Thoracic aorta (tissue), 2 donors: ENCODE measurements at places on chromosomes 2 and 18. TPM values are rescaled to one million over a fixed set of nuclear protein-coding genes. Genes with fewer than 3 reads are reported as not detected.

- no peak for DNase-seq
These were observed 30.2 kb downstream of the PRKCE start for GRCh38 chr2:45681675-45682074.

- no peak for DNase-seq
These were observed 152.6 kb upstream of the SLC1A4 start for GRCh38 chr2:64836566-64836965.

- no peak for DNase-seq
These were observed 50.0 kb upstream of the TTC39C start for GRCh38 chr18:23964282-23965238.

- no peak for DNase-seq
These were observed 2159.1 kb upstream of the CELF4 start for GRCh38 chr18:39724652-39725051.

GRCh38 chr2:226979004-226979403, 143.2 kb downstream of the RHBDD1 start:
- DNase-seq, result no peak

DNA sequence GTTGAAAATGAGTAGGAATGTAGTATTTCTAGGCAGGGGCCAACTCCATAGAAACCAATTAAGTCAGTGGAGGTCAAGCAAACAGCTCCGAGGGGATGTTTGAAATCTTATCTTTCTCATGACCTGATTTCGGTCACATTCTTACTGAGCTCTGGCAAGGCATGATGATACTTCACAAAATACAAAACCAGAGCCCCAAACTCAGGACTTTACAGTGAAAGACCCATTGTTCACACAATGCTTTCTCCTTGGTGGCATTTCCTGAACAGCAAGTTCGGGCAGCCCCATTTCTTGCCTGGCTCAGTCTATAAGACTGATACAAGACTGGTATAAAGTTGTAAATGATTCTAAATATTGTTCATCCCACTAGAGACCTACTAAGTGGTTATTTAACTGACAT, 53.3 kb downstream of the LAMA1 start:
- no peak for DNase-seq

DNA sequence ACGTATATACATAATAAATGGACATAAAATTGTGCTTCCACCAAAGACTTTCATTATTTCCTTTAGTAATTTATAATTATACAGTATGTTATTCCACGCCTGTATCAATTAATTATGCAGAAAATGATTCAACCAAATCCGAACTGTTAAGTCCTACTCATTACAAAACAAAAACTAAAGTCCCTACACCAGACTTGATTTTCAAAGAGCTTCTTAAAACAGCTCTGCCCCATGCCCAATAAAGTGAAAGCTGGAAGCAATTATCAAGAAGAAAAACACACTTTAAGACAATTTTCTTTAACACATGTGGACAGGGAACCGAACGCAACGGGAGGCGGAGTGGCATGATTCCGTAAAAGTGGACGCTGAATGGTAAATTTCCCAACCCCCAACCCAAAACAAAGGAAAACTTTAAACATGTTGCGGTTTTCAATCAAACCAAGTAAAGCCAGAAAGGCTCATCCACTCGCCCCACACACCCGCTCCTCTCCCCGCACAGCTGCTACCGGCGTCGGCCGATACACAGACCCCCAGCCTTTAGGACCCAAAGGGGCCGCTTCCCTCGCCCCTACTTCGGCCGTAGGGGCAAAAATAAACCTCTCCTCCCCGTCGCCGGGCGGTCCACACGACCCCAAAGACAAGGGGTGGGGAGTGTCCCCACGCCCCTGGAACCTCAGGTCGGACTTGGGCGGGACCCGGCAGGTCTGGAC, 705 bp downstream of the YES1 start:
- no peak for DNase-seq

DNA sequence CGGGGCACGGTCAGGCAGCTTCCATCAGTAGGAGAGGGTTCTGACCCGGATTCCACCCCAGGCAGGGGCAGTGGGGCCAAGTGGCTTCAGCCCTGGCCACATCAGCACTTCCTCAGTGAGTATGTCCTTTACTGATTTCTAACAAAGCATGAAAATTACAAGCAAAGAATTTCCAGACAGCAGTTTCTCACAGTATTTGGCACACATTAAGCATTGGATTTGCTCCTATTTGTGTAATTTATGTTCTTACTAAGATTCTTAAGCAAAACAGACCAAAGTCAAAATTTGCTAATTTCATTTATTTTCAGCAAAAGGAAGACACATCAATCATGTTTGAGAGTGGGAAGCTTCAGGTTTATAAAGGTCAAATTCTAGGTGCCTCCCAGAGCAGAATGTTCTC, 73.3 kb upstream of the NFATC1 start:
- DNase-seq, result no peak

DNA sequence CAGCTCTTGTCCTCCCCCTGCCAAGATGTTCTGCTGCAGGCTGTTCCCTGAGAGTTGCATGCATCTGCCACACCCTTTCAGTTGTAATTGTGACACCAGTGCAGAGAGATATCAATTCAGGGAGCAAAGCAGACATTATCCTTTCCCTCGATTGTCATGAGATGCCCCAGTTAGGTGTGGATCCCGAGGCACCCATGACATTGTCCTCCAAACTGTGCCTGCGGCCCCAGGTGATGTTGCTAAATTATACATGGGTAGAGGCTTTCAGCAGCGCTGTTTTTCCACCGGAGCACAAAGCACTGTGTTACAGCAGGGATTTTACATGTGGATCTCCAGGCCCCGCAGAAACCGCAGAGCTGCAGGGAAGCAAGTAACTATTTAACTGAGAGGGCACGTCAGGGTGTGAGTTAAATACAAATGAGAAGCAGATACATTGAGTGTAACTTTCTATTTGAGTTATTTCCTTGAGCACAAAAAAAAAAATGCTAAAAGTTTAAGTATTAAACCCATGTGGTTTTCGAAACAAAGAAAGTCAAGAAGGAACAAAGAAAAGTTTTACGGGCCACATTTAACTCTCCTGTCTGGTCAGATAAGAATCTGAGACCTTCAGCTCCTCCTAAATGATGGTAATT, 90.3 kb upstream of the BCL2L11 start:
- no peak for DNase-seq

DNA sequence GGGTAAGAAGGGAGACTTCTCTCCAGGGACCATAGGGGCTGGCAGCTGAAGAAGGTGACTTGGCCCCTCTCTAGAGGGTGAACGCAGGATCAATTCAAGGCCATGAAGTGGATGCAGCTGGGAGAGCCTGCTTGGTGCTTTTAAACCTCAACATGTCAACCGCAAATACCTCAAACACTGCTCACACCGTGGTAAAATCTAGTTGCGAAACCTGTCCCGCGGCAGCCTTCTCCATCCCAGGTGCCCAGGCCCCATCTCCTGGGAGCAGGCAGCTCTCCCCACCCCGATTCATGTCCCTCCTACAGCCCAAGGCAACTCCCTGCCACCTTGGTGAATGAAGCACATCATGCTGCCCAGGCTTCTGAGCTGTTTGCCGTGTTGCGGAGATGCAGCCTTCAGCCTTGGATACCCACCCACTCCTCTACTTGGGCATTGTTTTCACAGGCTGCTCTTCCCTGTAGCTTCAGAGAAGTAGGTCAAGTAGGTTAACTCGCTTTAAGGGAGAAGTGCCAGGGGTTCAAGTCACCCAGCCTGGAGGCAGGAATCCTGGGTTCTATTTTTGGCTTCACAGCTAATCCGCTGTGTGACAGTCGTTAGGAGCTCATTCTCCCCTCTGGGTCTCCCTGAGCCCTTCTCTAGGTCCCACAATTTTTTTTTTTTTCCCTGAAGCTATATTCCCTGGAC, 6.2 kb upstream of the EFR3B start:
- DNase-seq, result no peak

GRCh38 chr2:210198326-210198725, 26.9 kb downstream of the ACADL start:
- DNase-seq, result no peak

- no peak for DNase-seq
These were observed 51.7 kb downstream of the ADI1 start for GRCh38 chr2:3467654-3468053.

- DNase-seq, result no peak
These were observed 37.0 kb upstream of the TTN start for GRCh38 chr2:178844269-178844668.

DNA sequence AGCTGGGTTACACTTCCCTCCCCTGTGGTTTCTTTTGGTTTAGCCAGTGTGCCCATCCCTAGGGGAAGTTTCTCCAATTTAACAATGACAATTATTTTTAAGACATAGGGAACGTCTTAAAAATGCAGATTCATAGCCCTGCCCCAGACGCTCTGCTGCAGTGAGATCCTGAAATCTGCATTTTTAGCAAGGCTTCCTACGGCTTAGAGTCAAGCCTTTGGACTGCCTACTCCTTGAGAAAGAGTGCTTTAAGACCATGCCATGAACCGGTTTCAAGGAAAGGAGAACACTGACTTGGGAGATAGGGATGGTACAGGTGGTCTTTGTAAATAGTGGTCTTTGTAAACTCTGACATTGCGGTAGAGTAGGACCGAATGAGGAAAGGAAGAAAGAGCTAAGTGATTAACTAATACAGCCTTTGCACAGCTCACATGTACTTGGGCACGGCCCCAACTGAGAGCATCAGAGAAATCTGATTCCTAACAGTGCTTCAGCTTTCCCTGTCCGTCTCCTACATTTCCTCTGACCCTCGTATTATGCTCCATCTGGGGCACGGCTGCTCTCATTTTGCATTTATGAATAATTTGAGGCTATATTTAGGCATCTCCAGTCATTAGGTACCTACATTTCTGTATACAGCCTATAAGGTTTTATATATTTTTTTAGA, 217.6 kb upstream of the TANK start:
- DNase-seq, result no peak

GRCh38 chr2:41966431-41966893, 81.4 kb upstream of the PKDCC start:
- DNase-seq, result peak; percentile 87

GRCh38 chr18:21242141-21242779, at the start of gene GREB1L:
Gene GREB1L (plus strand): TSS chr18:21242232. CDS start chr18:21383519, 141,287 bp downstream.
- no peak for DNase-seq

DNA sequence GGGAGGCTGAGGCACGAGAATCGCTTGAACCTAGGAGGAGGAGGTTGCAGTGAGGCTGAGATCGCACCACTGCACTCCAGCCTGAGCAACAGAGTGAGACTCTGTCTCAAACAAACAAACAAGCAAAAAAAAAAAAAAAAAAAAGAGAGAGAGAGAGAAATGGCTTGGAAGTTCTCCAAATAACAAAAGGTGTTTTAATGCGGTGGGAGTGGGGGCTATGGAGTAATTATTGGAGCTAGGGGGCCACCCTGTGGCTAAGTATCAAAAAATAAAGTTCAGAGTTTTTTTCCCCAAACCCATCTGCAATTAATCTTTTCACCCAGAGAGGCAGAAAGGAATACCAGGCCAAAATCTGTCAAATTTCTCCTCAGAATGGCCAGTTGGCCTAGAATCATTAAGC, 23.0 kb upstream of the CEP68 start:
- DNase-seq, result no peak

DNA sequence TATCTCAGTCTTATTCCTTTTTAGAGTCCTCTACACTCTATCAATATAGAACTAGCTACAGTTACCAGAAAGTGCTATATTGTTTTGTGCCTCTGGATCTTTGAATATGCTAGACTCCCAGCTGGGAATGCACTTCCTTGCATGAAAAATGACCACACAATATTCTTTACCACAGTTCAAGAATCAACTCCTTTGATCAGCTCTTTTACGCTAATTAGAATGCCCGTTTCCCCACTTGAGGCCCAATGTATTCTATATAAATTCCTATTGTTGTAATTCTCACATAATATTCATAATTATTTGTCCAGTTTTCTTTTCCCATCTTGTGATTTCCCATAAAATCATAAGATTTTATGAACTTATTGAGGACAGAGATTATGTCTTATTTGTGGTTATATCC, 142.2 kb downstream of the UBE2E3 start:
- no peak for DNase-seq

DNA sequence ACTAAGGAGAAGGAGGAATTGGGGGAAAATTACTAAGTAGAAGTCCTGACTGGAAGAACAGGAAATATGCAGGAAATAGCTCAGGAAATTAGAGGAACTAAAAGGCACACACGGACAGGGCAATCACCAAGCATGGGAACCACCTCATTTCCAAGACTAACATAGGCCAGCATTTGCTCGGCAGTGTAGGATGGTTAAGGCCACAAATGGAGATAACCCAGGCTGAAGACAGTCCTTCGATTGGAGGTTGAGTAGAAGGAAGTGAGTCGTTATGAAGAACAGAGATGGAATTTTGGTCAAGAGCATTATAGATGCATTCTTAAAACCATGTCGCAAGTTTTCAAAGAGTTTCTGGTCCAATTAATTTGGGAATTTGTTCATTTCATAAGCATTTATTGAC, 401.4 kb downstream of the ALK start:
- DNase-seq, result no peak

DNA sequence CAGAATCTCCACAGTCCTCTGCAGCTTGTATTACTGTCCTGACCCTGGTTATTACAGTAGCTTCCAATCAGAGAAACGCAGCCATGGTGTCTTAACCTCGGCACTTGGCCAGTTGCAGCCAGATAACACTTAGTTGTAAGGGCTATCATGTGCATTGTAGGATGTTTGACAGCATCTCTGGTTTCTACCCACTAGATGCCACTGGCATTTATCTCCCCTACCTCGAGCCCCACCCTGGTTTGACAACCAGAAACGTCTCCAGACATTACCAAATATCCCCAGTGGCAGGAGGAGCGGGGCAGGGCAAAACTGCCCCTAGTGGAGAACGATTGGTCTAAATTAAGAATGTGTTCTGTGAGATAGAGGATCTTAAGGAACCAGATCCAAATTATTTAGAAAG, 13.1 kb downstream of the DSG2 start:
- no peak for DNase-seq

- peak; percentile 4 for DNase-seq
These were observed at the start of gene COL5A2 for GRCh38 chr2:189179570-189179950. Gene COL5A2 (minus strand): TSS chr2:189179761. CDS start chr2:189179604, 157 bp downstream.

GRCh38 chr2:189138800-189139199, 40.8 kb downstream of the COL5A2 start:
- DNase-seq, result no peak

- DNase-seq, result no peak
These were observed 143.2 kb downstream of the DDX1 start for GRCh38 chr2:15734674-15735483.

DNA sequence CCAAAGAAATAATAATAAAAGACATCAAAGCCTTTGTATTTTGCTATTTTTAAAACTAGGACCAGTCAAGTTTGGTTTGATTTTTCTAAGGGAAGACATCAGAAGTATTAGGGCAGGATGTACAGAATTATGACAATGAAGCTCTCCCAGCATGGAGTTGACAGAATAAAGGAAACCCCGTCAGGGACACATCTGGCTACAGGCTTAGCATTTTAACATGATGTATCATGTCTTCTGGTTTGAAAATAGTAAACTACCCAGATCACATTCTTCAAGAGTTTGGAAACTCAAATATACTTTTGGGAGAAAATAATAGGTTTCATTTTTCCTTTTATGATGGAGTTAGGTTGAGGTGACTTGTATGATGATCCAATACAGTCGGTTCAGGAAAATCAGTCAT, 552.0 kb upstream of the CDH2 start:
- no peak for DNase-seq

Gene ALK
- total RNA-seq, result 2.0 TPM

Gene GALNT1
- total RNA-seq, result 32.0 TPM

Gene IL36A
- total RNA-seq, result not detected

Gene HOXD9
- 1.4 TPM for total RNA-seq

Gene SLC9A4
- 1.4 TPM for total RNA-seq

Gene DTNA
- 41.0 TPM for total RNA-seq

Gene SP110
- total RNA-seq, result 73.5 TPM

Gene TUBB8B
- not detected for total RNA-seq

Gene SOWAHC
- 19.4 TPM for total RNA-seq

Gene CDKL4
- 2.6 TPM for total RNA-seq

Gene CXCR1
- 4.4 TPM for total RNA-seq

Gene EIF2AK2
- 37.4 TPM for total RNA-seq

Gene ANKRD23
- total RNA-seq, result 8.4 TPM

Gene TEX44
- total RNA-seq, result not detected
